HepG2 (cell line): ENCODE measurements at places on chromosomes 6 and 20.

DNA sequence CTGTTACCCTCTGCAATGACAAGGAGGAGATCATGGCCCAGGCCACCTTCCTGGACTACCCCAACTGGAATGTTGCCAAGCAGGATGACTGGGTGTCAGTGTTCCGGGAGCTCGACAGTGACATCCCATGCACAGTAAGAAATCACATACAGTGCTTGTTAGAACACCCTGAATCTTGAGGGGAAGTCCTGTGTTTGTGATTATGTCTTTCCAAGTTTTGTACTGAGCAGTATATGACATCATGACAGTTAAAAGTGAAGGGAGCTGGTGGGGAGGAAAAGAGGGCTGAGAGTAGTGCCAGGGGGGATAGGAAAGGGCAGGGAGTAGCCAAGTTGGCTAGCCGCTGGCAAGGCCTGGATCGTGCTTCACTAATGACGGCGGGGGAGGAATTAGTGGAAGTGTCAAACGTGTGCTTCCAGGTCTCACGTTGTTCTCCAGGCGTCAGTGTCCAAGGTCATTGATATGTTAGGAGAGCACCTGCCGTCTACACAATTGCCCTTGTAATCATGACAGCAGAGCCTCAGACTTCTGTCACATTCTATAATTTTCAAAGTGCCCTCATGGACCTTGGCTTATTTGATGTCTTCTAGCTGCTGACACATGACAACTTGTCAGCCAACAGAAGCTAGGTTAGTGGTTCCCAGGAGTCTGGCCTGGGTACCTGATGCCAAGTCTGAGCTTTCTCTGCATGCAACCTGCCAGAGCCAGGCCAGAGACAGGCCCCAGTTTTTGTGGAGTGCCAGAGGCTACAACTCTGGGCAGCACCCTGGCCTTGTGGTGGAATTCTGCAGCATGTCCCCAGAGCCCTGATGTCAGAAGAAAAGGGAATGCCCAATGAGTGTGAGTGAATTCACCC lies 18.8 kb downstream of the CFAP61 start:
- peak; percentile 33 for DNase-seq

GRCh38 chr6:79672631-79673111 lies 41.5 kb downstream of the SH3BGRL2 start:
- DNase-seq, result peak; percentile 76

DNA sequence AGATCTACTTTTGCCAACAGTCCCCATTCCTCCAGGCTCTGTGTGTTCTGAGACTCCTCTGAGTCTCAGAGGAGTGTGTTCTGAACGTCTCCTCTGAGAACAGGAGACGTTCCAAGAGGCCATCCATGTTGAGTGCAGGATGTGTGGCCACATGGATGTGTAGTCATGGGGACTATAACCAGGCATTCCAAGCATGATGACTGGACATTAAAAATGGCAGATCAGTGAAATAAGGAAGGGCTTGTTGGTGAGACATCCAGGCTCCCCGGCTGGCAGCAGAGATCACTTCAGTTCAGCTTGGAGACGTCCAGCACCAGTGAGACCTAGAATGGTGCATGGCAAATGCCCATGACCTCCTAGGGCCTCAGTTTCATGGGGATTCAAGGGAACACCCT lies 34.3 kb upstream of the POU5F1 start:
- no peak for DNase-seq

- no peak for DNase-seq
Measured at GRCh38 chr20:19433371-19434350, 221.2 kb downstream of the SLC24A3 start.

DNA sequence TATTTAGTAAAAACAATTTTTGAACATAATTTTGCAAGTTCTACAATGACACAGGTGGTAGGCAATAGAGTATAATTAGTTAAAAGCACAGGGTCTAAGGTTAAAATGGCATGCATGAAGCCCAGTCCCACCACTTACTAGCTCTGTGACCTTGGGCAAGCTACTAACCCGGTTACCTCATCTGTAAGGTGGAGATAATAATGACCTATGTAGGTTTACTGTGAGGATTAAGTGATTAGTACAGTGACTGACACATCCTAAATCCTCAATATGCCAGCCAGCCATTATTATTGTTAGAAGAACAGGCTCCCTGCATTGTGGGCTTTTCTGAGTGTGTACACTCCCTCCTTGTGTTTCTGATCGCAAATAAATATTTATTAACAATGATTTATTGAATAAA lies 26.2 kb downstream of the ATXN1 start:
- no peak for DNase-seq

GRCh38 chr6:7916959-7917358 lies 6.4 kb upstream of the TXNDC5 start:
- no peak for DNase-seq

- DNase-seq, result no peak
Measured at GRCh38 chr20:8076306-8077136, 55.5 kb upstream of the PLCB1 start.

GRCh38 chr20:34883087-34883688 lies 6.8 kb downstream of the ACSS2 start:
- no peak for DNase-seq

- no peak for DNase-seq
Measured at GRCh38 chr20:20003031-20003954, 13.9 kb upstream of the NAA20 start.

DNA sequence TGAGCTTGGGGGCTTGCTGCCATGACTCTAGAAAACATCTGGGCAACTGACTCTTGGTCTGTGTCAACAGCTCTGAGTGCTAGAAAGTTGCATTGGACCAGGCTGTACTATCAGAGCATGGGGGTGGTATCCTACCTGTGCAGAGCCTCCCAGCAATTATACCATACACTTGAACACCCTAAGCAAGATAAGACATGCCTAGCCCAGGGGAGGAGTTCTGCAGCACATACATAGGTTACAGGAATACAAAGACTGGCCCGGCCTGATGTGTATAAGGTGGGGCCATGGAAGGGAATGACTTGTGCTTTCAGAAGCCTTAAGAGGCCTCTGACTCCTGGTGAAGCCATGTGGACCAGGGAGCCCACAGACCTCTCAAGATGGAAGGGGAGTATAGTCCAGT lies 11.4 kb upstream of the MOCS1 start:
- DNase-seq, result no peak

DNA sequence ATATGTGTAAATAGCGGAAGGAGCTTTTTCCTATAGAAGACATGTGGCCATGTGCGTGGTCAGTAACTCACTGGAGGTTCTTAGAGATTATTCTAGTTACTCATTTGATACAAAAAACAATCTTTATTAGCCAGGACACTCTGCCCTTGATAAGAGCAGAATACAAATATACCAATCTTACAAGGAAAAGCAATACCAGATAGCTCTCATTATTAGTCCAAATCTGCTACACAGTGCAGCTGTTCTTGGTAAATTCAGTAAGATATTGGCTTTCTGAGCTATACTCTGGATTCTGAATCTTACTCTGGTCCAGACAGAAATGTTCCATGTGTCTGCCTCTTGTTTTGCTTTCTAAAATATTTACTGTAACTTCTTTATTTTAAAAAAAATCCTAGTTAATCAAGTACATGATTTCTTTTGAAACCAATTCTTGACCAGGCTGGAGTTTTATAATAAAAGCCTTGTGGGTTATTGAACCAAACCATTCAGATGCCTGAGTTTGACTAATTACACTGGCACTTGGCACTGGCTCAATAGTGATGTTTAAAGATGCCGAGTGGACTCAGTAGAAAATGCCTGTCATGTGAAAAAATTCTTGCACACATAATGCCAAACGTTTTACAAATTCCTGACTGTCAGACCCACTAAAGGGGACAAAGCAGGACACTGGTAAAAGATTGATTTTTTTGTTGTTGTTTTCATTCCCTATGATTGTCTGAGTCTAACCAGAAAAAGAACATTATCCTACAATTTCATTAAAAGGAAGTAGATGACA lies 242.8 kb upstream of the TCF21 start:
- no peak for DNase-seq

DNA sequence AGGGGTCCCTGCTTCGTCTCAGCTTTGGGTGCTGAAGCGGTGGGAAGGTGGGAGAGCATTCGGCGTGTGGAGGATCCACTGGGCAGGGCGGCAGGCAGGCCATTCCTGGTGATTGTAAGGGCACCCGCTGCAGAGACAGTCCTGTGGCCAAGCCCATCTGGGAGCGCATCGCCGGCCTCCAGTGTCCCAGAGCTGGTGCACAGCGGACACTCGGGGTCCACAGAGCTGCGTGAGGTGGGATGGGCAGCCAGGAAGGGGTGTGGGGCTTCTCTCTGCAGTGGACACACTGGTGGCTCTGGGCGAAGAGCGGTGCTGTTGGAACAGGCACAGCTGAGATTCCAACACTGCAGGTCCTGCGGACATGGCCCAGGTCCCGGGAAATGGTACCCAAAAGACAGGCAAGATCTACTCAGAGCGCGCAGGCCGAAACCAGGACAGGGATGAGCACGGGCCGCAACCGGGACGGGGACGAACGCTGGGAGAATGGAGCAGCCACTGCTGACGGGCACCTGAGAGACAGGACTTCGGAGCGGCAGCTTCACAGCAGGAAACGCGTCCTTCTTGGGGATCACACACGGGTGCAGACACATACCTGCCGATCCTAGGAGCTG lies 188.2 kb downstream of the ERMARD start:
- no peak for DNase-seq

- DNase-seq, result no peak
Measured at GRCh38 chr20:48706710-48707365, 121.0 kb downstream of the PREX1 start.

GRCh38 chr20:58699623-58700107 lies 7.1 kb downstream of the NPEPL1 start:
- DNase-seq, result no peak

GRCh38 chr20:19275630-19276071 lies 63.2 kb downstream of the SLC24A3 start:
- DNase-seq, result no peak

DNA sequence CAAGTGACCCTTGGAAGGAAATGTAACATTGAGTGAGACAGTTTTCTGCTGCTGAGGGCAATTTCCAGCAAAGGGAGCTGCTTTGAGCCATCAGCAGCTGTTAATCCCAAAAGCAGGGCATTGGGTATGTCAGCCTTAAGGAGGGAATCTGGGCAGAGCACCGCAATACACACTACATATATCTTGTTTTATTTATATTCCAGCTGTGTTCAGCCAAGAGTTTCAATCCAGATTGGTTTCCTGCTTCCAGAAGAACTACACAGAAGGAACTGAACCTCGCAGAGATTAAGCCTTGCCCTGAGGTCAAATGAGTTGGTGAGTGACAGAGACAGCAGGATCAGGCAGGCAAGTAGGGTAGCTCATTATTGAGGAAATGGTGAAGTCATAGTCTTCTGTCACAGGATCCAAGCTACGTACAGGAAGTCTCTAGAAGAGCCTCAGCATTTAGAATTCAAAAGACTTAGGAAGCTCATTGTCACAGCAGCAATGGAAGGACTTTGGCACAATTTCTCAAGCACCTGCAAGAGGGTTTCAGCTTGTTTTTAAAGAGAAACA lies 109.9 kb upstream of the HEY2 start:
- no peak for DNase-seq

- DNase-seq, result no peak
Measured at GRCh38 chr6:4381381-4381780, 246.0 kb upstream of the ECI2 start.

DNA sequence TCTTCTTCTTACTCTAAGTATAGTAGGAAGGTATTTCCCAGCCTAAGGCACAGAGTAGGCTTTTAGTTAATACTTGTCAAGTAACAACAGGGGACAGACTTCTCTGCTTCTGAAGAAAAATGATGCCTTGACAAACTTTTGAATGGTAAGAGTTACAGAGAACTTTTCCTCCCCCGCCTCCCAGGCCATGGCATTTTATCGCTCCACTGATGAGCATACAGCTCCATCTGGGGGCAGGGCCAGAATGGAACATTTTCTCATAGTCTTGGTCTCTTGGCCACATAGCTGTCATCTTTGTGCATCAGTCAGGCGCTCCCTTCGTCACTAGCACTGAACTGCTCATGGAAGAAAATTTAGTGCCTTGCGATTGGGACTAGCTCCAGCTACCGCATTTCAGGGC lies 1066.8 kb upstream of the CITED2 start:
- peak; percentile 46 for DNase-seq

- DNase-seq, result no peak
Measured at GRCh38 chr20:53920647-53921245, 149.6 kb downstream of the BCAS1 start.
